ENCODE measurements at places on chromosomes 2 and 18.

- no peak for DNase-seq
These were observed 643.0 kb upstream of the FAM98A start for GRCh38 chr2:34241905-34242762.

- DNase-seq = no peak
These were observed 301.7 kb downstream of the PHLPP1 start for GRCh38 chr18:63017076-63017475.

DNA sequence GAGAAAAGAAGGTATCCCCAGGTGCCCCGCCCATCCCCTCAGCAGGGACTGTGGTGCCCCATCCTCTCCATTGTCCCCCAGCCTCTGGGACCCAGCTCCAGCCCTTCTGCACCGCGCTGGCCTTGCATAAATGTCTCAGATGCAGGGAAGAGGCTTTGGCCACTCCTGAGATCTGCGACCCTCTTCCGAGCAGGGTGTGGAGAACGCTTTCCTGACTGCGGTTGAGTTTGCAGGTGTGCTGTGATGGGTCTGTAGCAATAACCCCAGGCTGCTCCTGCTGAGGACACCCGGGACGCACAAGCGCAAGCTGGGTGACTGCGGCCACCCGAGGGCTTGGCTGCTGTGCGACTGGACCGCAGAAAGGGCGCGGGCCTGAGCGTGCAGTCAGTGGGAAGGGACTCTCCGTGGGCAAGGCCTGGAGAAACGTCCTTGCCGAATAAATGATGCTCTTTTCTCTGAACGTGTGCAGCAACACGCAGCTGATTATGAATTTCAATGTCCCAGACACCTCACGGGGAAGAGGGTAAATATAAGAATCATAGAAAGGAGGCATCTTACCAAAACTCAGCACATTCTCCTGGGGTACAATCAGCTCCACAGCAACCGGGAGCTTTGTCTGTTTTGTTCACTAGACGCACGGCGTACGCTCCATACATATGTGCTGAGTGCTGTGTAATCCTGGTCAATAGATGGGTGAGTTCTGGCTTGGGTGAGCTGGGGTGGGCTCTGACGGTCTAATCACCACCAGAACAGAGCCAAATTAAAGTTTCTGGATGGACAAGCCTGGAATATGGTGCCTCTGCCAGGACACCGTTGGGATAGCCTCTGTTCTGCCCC lies 67.5 kb upstream of the ZNF516 start:
- no peak for DNase-seq

DNA sequence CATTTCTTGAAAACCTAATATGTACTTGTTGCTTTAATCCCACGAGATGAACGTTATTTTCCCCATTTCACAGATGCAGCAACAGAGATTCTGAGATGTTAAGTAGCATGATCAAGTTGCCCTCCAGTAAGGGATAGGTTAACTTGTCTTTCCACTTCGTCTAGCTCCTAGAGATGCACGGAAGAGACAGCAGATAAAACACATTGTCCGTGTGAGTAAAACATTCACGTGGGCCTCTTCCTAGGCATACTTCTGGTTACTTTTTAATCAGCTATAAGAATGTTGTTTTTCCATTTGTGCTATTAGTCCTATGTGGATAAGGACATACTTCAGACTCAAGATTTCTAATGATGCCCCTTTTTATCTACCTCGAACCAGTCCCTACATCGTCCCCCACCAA lies 1.2 kb upstream of the ARHGAP28 start:
- no peak for DNase-seq

DNA sequence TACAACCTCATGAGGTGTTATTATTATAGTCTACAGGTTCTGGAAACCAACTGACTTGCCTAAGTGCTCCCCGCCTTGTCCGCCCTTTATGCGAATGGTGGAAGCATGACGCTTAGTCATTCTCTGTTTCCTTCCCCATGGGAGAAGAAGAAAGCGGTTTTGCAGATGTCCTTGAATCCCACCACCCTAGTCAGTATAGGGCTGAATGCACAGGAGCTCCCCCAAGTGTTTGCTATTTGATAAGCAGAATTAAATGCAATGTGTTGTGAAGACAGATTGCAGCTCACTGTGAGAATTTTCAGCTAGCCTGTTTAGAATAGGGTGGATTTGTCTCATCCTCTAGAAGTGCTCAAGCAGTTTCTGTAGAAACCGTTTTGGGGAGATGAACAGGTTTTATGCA lies 652.0 kb downstream of the DCC start:
- DNase-seq = no peak

- no peak for DNase-seq
These were observed 198.0 kb downstream of the HDAC4 start for GRCh38 chr2:239202836-239203235.

DNA sequence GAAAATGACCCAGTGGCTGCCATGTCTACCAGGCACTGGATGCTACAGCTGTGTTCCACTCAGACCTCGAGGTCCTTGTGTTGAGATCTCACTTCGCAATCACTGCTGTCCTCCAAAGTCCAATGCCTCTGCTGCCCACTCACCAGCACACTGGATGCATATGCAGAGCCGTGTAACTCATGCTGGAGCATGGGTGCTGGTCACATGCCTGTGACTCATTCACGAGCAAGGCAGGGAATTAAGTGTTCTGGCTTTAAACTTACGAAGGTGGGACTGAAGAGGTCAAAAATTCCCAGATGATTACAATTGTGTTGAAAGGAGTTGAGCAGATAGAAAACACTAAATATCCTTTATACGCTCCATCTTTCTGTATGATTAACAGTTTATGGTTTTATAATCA lies 417.5 kb downstream of the NUP35 start:
- DNase-seq = peak; percentile 12

- DNase-seq = no peak
These were observed 22.3 kb downstream of the RNF125 start for GRCh38 chr18:32040936-32041335.

DNA sequence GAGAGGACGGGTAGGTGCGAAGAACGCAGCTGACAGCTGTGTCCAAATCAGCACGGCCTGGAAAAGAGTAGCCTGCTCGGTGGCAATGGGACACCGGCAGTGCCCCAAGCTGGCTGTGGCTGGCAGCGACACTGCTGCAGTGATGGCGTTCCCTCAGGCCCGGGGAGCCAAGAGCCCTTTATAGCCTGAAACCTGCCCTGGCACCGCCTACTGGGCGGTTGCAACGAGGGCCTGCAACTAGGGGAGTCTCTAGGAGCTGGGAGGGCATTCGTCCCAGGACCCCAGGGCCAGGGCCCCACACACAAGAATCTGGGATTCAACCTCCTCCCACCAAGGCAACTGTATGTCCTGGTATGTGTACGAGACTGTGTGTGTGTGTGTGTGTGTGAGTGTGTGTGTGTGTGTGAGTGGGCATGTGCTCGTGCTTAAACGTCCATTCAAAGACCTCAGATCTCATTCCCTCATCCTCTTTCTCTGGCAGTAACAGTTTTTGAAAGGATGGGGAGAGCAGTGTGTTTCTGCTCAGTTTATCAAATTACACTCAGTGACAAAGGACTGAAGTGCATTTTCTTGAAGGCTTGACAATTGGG lies 6.8 kb upstream of the CYP26B1 start:
- DNase-seq = no peak

DNA sequence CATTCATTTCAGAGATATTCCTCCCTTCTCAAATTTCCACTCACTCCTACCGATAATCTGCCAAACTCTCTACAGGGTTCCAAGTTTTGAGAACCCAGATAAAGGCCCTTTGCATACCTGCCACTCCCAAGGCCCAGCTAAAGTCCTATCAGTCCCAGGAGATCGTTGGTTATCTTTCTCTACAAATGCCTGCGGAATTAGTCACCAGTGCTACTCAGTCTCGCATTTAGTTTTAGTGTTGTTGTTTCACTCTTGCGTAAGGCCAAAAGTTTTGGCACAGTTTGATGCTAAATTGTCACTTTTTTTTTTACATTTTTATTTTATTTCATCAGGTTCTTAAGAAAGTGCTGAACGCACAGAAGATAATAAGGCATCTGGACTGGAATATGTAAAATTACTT lies 29.2 kb upstream of the SETBP1 start:
- DNase-seq = peak; percentile 78

- no peak for DNase-seq
These were observed 79.6 kb upstream of the B3GNT7 start for GRCh38 chr2:231315896-231316295.

DNA sequence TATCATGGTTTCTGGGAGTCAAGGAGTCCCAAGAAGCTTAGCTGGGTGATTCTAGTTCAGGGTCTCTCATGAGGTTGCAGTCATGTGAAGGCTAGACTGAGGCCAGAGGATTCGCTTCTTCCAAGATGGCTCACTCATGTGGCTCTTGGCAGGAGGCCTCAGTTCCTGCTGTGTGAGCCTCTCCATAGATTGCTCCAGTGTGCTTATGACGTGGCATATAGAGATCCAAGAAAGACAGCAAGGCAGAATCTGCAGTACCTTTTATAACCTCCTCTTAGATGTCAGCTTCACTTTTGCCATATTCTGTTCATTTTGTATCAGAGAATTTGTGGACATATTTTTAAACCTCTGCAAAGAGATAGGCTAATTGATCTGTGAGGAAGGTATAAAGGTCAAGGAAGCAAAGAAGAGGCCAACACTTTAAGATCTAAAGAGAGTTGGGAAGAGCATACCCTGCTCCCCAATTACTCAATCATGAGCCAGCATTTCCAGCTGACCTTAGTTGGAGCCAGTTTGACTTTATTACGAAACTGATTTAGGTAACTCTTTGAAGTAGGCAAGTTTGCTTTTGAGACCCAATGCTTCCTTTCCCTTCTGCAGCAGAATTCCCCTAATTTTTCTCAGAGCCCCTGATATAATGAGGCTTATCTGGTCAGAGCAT lies 134.7 kb downstream of the EML6 start:
- peak; percentile 78 for DNase-seq

GRCh38 chr18:58097907-58098166 lies 53.8 kb downstream of the NEDD4L start:
- no peak for DNase-seq

DNA sequence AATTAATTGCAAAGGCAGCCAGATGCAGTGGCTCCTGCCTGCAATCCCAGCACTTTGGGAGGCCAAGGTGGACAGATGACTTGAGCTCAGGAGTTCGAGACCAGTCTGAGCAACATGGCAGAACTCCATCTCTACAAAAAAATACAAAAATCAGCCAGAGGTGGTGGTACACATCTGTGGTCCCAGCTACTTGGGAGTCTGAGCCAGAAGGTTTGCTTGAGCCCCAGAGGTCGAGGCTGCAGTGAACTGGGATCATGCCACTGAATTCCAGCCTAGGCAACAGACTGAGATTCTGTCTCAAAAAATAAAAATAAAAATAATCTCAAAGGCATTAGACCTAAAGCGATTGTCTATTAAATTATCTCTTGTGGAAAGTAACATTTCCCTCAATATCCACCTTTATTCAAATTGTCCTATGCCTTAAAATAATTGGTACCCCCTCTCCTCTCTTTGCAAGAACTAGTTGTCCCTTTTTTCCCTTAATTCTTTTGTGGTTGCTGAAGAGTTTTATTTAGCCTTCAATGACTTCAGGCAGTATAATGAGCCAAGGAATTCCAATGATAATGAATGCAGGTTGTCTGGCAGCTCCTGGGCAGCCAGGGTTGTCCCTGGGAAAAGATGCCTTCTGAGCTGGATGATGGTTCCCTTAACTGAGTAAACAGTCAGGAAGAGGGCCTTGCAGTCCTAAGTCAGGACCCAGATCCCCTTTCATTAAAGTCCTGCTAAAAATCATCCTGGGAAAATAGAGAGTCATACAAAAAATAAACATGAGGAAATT lies 32.2 kb downstream of the GPR75 start:
- no peak for DNase-seq

GRCh38 chr2:190641469-190641868 lies 7.4 kb upstream of the NAB1 start:
- no peak for DNase-seq

GRCh38 chr2:200786423-200786822 lies 25.3 kb upstream of the BZW1 start:
- DNase-seq = peak; percentile 57

- DNase-seq = peak; percentile 43
These were observed 151.2 kb downstream of the CAPN13 start for GRCh38 chr2:30656079-30656478.

DNA sequence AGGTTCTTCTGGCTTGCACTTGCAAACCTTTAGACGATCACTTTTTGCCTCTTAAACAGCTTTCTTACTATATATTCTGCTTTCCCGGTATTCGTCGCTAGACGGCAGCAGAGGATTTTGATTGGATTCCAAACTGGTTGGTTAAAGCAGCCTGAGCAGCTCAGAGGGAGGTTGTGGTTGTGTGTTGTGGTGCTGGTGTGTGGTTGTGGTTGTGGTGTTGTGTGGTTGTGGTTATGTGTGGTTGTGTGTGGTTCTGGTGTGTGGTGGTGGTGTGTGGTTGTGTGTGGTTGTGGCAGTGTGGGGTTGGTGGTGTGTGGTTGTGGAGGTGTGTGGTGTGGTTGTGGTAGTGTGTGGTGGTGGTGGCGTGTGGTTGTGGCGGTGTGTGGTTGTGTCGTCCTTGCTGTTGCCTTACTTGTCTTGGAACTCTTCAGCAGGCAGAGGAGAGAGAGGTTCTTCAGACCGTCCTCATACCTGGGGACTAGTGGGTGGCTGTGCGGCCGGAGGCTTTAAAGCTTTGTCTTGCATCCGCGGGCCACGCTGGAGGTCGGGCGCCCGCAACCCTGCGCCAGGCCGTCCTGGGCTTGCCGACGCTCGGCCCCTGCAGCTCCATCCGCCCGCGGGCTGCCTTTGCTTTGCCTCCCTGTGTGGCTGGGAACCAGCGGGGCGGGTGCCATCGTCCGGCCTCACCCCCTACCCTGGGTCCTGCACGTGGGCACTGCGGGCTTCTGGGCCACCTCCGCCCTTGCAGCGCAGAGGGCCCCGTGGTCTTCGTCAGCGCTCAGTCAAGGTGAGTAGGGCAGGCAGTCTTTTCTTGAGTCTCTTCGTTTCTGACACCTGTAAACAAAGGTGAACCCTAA lies 190.8 kb downstream of the ARHGAP28 start:
- DNase-seq = peak; percentile 74

GRCh38 chr2:99863903-99864270 lies 278.5 kb downstream of the AFF3 start:
- DNase-seq = no peak

GRCh38 chr2:200122683-200123082 lies 167.3 kb downstream of the MAIP1 start:
- no peak for DNase-seq

DNA sequence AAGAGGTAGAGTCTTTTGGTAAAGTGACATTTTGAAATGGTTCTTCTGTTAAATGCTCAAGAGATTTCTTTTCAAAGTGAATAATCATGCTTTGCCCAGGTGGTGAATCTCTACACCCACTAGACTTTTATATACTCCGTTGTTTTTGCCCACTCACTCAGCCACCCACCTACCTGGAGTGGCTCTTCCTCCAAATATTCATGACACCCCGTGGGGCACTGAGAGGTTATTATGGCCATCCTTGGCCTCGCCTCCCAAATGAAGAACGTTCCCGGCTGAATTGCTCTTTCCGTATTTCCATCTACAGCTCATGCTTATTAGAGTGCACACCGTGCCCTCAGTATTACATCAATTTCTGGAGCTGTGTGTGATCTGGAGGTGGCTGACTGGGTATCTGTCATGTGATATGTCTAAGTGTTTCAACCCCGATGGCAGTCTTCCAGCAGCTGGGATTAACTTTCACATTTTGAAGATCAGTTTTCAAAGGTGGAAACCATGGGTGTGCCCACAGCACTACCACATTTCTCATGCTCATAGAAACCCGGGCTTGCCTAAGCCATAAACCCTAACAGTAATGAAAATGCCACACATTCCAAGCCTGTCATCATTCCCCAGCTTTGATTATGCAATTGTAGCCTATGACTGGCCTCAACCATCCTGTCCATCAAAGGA lies 406.6 kb upstream of the MMADHC start:
- peak; percentile 79 for DNase-seq

- DNase-seq = peak; percentile 75
These were observed 178.2 kb downstream of the ANAPC1 start for GRCh38 chr2:111705711-111706336.

Data from GM23248 (cell line).